ENCODE measurements at places on chromosomes 4 and X.

DNA sequence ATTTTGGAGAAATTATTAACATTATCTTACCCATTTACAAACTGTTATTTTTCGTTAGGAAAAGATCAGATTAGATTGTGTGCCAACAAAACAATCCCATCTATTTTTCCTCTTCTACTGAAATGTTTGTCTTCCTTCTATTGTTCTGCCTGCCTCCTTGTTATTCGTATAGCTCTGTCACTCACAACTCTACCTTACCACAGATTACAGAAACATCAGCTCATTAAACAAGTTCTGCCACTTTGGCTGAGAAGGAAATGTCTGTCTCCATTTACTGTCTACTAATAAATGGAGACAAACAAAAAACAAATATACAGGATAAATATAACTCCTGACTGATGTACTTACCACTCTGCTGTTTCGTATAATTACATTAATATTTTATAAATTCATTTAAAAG, 211.4 kb downstream of the ENOX2 start:
- no peak for DNase-seq

GRCh38 chr4:6999172-7000086, 43.7 kb upstream of the TADA2B start:
- no peak for DNase-seq

GRCh38 chrX:147899379-147900114, 12.2 kb upstream of the FMR1 start:
- no peak for DNase-seq

- peak; percentile 40 for DNase-seq
These were observed 3.6 kb downstream of the MID1IP1 start for GRCh38 chrX:38804682-38805431.

DNA sequence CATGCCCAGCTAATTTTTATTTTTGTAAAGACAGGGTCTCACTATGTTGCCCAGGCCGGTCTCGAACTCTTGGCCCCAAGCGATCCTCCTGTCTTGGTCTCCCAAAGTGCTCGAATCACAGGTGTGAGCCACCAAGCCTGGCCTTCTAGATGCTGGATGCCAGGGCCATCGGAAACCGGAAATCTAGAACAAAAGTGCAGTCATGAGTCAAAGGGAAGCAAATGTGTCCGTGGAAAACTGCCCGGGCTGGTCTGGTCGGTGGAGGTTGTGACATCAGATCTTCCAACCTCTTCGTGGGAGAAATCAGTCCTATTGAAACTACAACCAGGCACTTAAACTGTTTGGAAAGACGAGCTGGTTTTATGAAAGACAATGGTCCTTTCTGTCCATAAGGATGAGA, 92.3 kb upstream of the SHOX start:
- DNase-seq = no peak

Measured in A549 (cell line).